ENCODE measurements at places on chromosomes 2 and 18. TPM values are rescaled to one million over a fixed set of nuclear protein-coding genes. Genes with fewer than 3 reads are reported as not detected.

DNA sequence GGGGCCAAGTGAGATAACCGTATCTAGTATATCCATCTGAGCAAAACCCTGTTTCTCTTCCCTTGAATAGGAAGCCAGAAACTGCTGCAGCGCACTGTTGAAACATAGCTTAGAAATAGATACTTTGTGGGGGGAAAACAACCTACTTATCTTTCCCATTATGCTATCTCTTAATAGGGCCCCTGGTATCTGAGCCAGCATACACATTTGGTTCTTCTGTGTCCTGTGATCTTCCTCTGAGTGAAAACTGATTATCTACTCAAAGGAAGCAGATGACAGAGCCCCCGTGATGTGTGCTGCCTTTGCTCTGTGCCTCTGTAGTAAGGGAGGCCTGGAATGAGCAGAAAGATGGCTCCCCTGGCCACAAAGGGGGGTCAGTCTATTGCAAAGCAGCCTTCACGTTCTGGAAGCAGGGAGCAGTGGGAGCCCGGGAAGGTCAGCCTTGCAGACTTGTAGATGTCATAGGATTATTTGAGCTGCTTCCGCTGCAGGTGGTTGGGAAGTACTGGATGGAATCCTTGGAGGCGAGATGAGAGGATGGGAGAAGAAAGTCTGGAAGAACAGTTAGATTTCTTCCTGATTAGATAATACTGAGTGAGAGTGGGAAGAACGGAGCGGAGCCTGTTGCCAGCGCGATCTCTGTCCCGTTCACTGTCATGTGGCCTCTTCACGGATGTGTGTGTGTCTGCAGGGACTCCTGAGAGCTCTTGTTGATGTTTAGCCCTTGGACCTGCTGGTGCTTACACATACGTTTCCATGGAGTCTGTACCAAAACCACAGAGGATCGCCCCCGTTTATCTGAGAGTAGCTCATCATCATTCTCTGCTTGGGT lies 150.1 kb downstream of the AGAP1 start:
- no peaks in the 10 kb centered on the region for H3K36me3 ChIP-seq
- H3K4me1 ChIP-seq = no peaks in the 10 kb centered on the region
- no peaks in the 10 kb centered on the region for H3K27me3 ChIP-seq
- no peak overlapping the region for H3K27ac ChIP-seq

GRCh38 chr18:44521668-44522022 lies 159.0 kb upstream of the SETBP1 start:
- no peaks in the 10 kb centered on the region for H3K27me3 ChIP-seq
- H3K4me1 ChIP-seq = no peaks in the 10 kb centered on the region
- no peak overlapping the region for H3K4me3 ChIP-seq
- H3K27ac ChIP-seq = no peak overlapping the region
- no peak for DNase-seq

- H3K4me3 ChIP-seq = no peak overlapping the region
- no peaks in the 10 kb centered on the region for H3K27me3 ChIP-seq
- H3K27ac ChIP-seq = no peak overlapping the region
- no peak for DNase-seq
These were observed 13.6 kb downstream of the KCNK3 start for GRCh38 chr2:26706093-26706492.

Gene SCYGR8
- polyA plus RNA-seq = not detected

- H3K27ac ChIP-seq = no peak overlapping the region
- no peaks in the 10 kb centered on the region for H3K36me3 ChIP-seq
- H3K27me3 ChIP-seq = no peaks in the 10 kb centered on the region
- H3K4me3 ChIP-seq = no peak overlapping the region
- no peaks in the 10 kb centered on the region for H3K4me1 ChIP-seq
These were observed 100.9 kb downstream of the CRIM1 start for GRCh38 chr2:36456227-36457175.

Gene GPR45
- not detected for polyA plus RNA-seq

GRCh38 chr2:217791551-217791950 lies 211.2 kb downstream of the TNS1 start:
- DNase-seq = no peak
- H3K4me3 ChIP-seq = no peak overlapping the region
- H3K27ac ChIP-seq = no peak overlapping the region
- peaks cover 5% of the 10 kb centered on the region for H3K4me1 ChIP-seq

Gene PARD3B
- 0.22 TPM for polyA plus RNA-seq

- H3K27ac ChIP-seq = no peak overlapping the region
- no peaks in the 10 kb centered on the region for H3K4me1 ChIP-seq
- no peak for DNase-seq
- H3K27me3 ChIP-seq = no peaks in the 10 kb centered on the region
- H3K36me3 ChIP-seq = no peaks in the 10 kb centered on the region
These were observed 92.6 kb downstream of the VAPA start for GRCh38 chr18:10006311-10006893.

DNA sequence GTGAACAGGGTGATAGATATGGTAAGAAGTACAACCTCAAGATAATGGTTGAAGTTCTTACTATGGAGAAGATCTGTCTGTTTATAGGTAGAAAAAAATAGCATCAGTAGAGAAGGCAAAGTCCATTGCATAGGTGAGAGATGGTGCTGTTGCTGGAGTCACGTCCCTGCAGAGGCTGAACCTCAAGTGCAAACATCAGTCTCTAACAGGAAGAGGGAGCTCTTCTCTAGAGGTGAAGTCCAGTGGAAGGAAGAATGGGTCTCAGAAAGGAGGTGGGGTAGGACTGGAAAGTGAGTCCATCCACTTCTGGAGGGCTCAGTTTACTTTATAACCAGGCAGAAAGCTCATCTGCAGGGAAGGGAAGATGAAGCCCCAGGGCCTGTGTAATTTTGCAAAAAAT lies 337.7 kb downstream of the MEIS1 start:
- H3K36me3 ChIP-seq = no peaks in the 10 kb centered on the region
- no peak overlapping the region for H3K4me3 ChIP-seq
- H3K27me3 ChIP-seq = no peaks in the 10 kb centered on the region
- DNase-seq = no peak
- no peaks in the 10 kb centered on the region for H3K4me1 ChIP-seq
- H3K27ac ChIP-seq = no peak overlapping the region

Gene DNPEP
- polyA plus RNA-seq = 57.5 TPM

- peaks cover 2% of the 10 kb centered on the region for H3K27me3 ChIP-seq
- no peak overlapping the region for H3K4me3 ChIP-seq
- H3K4me1 ChIP-seq = no peaks in the 10 kb centered on the region
These were observed 277.5 kb upstream of the KLHL29 start for GRCh38 chr2:23107327-23107941.

- H3K27me3 ChIP-seq = peaks cover 4% of the 10 kb centered on the region
- H3K36me3 ChIP-seq = no peaks in the 10 kb centered on the region
- no peak for DNase-seq
- no peaks in the 10 kb centered on the region for H3K4me1 ChIP-seq
These were observed 3.8 kb downstream of the SIX2 start for GRCh38 chr2:45005261-45006002.

Gene CTAGE1
- not detected for polyA plus RNA-seq

Gene RPRM
- polyA plus RNA-seq = 0.17 TPM

- no peak for DNase-seq
- peak overlapping the region; percentile 49 for H3K27ac ChIP-seq
- peaks cover 6% of the 10 kb centered on the region for H3K36me3 ChIP-seq
- H3K27me3 ChIP-seq = no peaks in the 10 kb centered on the region
- peaks cover 18% of the 10 kb centered on the region for H3K4me1 ChIP-seq
These were observed 56.6 kb downstream of the LCLAT1 start for GRCh38 chr2:30503695-30504052.

GRCh38 chr2:88563129-88563528 lies 64.1 kb downstream of the EIF2AK3 start:
- no peak for DNase-seq
- no peak overlapping the region for H3K27ac ChIP-seq
- H3K4me3 ChIP-seq = no peak overlapping the region
- no peaks in the 10 kb centered on the region for H3K27me3 ChIP-seq

GRCh38 chr2:190649035-190649797 lies at the start of gene NAB1:
Gene NAB1 (plus strand): TSS chr2:190649083. CDS start chr2:190659177, 10,094 bp downstream.
- peak; percentile 61 for DNase-seq
- peak within 1 kb of the TSS; percentile 92 for H3K27ac ChIP-seq
- peaks cover 16% of the 10 kb centered on the region for H3K4me1 ChIP-seq
- no peaks in the 10 kb centered on the region for H3K27me3 ChIP-seq
- no peaks in the 10 kb centered on the region for H3K36me3 ChIP-seq

DNA sequence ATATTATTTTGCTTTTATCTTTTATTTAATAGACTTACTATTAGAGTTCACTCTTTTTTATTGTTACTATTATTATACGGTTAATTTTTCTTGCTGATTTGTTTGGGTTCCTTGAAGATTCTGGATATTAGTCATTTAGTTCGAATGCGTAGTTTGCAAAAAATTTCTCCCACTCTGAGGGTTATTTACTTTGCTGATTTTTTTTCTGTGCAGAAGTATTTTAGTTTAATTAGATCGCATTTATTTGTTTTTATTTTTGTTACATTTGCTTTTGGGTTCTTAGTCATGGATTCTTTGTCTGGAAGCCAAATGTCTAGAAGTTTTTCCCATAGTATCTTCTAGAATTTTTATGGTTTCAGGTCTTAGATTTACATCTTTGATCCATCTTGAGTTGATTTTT lies 585.2 kb downstream of the CPS1 start:
- H3K27me3 ChIP-seq = no peaks in the 10 kb centered on the region
- H3K27ac ChIP-seq = no peak overlapping the region
- DNase-seq = no peak

DNA sequence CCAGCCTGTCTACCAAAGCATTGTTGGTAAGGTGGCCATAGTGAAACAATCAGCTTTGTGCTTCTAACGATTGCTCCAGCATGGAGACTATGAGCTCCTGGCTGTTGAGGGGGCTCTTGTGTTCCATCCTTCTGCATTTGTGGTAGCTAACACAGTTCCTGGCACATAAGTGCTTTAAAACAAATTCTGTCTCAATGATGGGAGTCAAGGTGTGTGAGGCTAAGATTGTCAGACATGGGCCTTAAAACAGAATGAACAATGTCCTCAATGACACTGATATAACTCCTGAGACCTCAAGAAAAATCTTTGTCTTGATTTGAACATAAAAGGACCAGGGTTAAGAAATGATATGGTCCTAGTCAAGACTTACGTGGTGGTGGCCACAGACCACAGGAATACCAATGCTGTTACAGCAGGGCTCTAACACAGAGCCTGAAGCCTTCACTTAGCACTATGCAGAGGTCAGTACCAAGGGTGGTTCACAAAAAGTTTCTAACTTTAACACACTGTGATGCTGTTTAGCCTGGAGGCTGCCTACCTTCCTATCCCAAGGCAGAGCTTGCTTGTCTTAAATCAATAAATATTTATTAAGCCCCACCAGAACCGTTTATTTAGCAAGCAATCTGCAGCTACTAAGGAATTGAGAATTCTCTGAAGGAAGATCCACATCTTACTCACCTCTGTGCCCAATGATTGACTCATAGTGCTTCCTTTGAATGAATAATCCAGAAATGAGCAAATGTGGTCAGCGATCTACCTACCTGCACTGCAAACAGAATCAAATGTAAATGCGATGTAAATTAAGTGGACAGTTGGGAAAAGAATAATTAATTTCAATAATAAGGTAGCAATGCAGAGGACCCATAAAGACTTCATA lies 35.1 kb downstream of the EVA1A start:
- H3K4me3 ChIP-seq = no peak overlapping the region
- no peaks in the 10 kb centered on the region for H3K27me3 ChIP-seq
- no peak for DNase-seq
- no peak overlapping the region for H3K27ac ChIP-seq
- H3K4me1 ChIP-seq = no peaks in the 10 kb centered on the region
- H3K36me3 ChIP-seq = no peaks in the 10 kb centered on the region

Gene SNORC
- polyA plus RNA-seq = not detected

DNA sequence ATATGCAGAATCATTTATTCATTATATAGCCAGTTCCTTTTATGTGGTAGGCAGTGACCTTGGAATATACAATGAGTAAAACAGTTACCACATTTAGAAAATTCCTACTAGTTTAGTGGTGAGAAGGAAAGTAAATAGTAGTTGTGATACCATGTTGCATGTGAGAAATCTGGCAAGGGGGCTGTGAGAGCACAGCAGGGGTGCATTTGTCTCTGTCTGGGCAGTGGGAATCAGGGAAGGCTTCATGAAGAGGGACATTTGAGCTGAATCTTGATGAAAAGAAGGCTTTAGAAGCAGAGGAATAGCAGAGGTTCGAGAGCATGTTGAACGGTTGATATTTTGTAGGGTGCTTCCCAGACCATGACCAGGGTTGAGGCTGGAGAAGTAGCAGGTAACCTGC lies 78.7 kb downstream of the RAB3GAP1 start:
- H3K27me3 ChIP-seq = no peaks in the 10 kb centered on the region
- no peaks in the 10 kb centered on the region for H3K4me1 ChIP-seq
- H3K4me3 ChIP-seq = no peak overlapping the region
- no peak for DNase-seq
- H3K36me3 ChIP-seq = peaks cover 12% of the 10 kb centered on the region

DNA sequence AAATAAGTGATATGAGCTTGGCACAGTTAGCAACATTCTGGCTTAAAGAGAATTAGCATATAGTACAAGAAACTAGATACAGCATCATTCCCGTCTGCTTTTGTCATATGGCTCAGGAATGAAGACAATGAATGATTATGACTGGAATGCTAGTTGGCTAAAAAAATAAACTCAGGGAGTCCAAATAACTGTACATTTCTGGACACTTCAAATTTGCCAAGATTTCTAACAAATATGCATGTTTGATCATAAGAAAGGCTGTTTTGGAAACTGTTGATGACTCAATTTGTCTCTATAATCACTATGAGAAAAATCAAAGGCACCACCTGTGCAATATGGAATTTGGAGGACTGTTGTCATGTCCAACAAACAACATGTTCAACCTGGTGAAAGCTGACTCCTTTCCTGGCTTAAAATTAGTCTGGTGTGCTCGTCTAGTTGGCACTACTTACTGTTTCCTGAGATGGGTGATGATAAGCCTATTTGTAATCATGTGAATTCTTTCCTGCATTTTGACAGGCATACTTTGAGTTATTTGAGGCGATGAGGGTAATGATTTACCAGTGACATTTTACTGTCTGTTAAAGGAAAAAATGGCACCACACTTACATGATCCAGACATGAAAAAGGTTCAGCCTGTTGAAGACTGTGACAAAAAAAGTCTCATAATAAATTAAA lies 133.9 kb upstream of the CDH20 start:
- no peaks in the 10 kb centered on the region for H3K4me1 ChIP-seq
- no peak for DNase-seq
- no peaks in the 10 kb centered on the region for H3K36me3 ChIP-seq
- H3K27me3 ChIP-seq = no peaks in the 10 kb centered on the region
- no peak overlapping the region for H3K4me3 ChIP-seq

Gene TGFA
- 0.44 TPM for polyA plus RNA-seq

GRCh38 chr2:214837466-214837865 lies 28.0 kb upstream of the BARD1 start:
- DNase-seq = no peak
- no peak overlapping the region for H3K27ac ChIP-seq
- no peaks in the 10 kb centered on the region for H3K27me3 ChIP-seq
- no peaks in the 10 kb centered on the region for H3K36me3 ChIP-seq

GRCh38 chr2:66000901-66001300 lies 434.0 kb upstream of the MEIS1 start:
- H3K27ac ChIP-seq = no peak overlapping the region
- no peaks in the 10 kb centered on the region for H3K27me3 ChIP-seq
- H3K4me1 ChIP-seq = no peaks in the 10 kb centered on the region
- no peaks in the 10 kb centered on the region for H3K36me3 ChIP-seq

- no peaks in the 10 kb centered on the region for H3K27me3 ChIP-seq
- H3K4me3 ChIP-seq = no peak overlapping the region
- H3K27ac ChIP-seq = no peak overlapping the region
- DNase-seq = no peak
These were observed 75.4 kb upstream of the UBE2E3 start for GRCh38 chr2:180905002-180905401.

GRCh38 chr18:47756364-47757016 lies 174.0 kb downstream of the SMAD2 start:
- no peaks in the 10 kb centered on the region for H3K27me3 ChIP-seq
- DNase-seq = peak; percentile 37
- no peak overlapping the region for H3K4me3 ChIP-seq
- H3K36me3 ChIP-seq = no peaks in the 10 kb centered on the region
- H3K4me1 ChIP-seq = no peaks in the 10 kb centered on the region
- H3K27ac ChIP-seq = no peak overlapping the region

All from naive thymus-derived CD4-positive, alpha-beta T cell (primary cell).